ENCODE measurements at places on chromosomes 7 and 10.
A peak's percentile ranks its signal among the peaks of the same experiment; 100 is the strongest.

DNA sequence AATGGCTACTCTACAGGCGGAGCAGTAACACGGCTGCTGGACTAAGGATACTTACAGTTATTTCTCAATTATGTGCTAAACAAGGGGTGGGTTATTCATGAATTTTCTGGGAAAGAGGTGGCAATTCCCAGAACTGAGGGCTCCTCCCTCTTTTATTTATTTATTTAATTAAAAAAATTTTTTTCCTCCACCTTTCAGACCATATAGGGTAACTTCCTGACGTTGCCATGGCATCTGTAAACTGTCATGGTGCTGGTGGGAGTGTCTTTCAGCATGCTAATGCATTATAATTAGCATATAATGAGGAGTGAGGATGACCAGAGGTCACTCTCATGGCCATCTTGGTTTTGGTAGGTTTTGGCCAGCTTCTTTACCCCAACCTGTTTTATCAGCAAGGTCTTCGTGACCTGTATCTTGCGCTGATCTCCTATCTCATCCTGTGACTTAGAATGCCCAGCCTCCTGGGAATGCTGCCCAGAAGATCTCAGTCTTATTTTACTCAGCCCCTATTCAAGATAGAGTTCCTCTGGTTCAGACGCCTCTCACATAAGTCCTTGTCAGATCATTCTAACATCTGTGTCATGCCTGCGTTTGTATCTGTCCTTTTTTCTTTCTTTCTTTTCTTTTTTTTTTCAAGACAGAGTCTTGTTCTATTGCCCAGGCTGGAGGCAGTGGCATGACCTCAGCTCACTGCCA lies 15.9 kb upstream of the STOX1 start:
- DNase-seq, result no peak

DNA sequence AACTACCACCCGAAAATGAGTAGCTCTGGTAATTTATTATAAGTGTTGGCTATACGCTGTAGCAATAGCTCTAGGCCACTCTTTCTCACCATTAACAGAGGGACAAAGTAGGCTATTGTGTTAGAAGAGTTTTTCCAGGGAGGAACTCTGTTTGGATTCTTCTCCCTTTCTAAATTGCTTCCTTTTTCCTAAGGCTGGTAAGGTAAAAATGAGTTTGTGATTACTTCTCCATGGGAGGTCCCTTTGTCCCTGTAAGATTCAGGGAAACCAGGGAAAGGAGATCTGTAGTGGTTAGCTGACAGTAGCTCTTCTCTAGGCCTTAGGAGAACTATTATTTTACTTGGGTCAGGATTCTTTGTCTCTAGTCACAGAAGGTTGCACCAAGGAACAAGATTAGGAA lies 23.2 kb upstream of the SEMA3E start:
- DNase-seq, result no peak

DNA sequence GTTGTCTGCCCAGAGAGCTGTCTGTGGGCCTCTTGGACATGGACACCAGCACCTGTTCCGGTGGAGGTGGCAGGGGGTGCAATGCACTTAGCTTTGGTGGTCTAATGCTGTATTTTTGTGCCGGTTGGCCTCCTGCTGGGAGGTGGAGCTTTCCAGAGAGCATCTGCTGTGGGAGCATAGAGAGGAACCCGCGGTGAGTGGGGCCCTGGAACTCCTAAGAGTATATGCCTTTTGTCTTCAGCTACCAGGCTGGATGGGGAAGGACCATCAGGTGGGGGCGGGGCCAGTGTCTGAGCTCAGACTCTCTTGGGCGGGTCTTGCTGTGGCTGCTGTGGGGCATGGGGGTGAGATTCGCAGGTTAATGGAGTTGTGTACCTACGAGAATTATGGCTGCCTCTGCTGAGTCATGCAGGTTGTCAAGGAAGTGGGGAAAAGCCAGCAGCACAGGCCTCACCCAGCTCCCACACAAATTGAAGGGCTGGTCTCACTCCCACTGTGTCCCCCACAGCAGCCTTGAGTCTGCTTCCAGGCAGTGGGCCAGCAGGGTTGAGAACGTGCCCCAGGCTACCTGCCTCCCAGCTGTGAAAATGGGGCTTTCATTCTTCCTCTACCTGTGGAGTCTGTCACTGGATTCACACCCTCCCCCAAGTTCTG lies 29.0 kb downstream of the JAKMIP3 start:
- DNase-seq, result peak; percentile 82

- no peak for DNase-seq
Observed at GRCh38 chr7:146216396-146217041, 99.9 kb downstream of the CNTNAP2 start.

DNA sequence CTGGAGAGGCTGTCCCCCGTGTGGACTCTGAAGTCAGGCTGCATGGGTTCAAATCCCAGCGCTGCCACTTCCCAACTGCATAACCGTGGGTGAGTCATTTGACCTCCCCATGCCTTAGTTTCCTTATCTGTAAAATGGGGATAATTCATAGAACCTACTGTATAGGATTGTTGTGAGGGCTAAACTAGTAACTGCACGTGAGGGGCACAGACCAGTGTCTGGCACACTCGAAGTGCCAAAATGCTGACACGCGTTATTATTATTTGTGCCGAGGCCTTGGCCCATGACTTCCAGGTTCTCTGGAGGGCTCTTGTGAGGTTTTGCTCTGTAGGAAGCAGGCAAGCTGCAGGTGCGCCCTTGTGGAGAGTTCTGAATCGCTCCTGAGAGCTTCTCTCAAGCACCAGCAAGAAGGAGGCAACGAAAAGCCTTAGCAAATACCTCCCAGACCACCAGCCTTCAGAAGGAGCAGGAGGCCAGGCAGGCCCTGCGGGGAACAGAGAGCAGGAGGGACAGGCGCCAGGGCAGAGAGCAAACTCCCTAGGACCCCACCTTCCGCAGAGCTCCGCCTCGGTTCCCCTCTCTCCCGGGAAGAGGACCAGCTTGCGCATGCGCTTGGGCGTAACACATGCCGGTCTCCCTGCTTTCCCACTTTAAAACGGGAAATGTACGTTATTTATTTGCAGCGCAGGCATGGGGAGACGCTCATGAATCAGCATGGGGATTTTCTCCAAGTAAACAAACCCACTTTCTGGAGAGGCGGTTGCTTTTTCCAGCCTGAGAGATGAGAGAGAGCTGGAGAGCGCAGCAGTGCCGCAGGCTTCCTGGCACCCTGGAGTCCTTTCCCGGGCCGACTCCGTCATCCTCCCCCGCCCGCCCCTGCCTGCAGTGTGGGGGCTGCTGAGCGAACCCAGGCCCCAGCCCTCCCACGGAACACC lies 39.6 kb downstream of the SORCS3 start:
- DNase-seq, result no peak

DNA sequence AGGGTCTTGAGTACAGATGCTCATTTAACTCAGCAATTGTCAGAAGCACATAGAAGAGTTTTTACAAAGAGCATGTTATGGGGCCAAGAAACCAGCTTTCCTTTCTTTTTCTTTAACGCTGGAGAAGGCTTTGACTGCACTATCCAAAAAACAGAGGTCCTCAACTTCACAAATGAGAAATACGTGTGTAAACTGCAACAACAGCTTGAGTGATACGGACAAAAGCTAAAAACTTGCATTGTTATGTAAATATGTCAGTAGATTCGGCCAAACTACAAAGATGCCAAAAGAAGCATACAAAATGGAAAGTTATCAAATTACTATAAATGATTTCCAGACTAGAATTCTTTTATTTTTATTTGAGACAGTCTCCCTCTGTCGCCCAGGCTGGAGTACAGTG lies 62.4 kb upstream of the C10orf90 start:
- DNase-seq, result no peak

DNA sequence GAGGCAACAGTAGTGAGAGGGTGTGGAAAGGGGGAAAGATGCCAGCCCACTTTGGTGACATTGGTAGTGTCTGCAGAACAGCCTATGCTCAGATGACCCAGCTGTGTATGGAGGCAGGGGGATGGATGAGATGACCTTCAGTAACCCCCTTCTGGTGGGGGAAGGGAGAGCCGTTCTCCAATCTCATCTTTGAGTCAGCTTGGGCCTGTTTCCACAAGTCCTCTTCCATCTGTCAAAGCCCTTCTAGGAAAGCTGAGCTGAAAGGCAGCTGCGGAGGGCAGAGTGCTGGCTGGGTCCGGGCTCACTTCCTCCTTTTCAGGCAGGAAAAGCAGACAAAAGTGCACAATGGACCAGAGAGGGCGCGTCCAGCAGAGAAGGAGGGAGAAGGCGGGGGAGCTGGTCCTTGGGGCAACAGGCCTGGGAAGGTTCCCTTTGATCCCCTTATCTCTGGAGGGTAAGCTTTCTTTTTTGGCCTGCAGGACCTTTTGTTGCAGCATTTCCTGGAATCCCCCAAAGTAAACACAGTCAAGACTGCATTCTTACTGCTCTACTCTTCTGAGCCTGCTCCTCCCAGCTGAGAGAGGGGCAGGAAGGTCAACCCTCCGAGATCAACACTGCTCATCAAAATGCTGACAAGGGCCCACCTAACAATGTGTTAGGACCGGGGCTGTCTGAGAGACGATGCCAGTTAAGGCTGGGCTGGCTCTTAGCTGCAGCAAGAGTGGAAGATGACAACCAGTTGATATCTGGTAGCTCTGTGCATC lies 1.2 kb upstream of the LRMDA start:
- no peak for DNase-seq

DNA sequence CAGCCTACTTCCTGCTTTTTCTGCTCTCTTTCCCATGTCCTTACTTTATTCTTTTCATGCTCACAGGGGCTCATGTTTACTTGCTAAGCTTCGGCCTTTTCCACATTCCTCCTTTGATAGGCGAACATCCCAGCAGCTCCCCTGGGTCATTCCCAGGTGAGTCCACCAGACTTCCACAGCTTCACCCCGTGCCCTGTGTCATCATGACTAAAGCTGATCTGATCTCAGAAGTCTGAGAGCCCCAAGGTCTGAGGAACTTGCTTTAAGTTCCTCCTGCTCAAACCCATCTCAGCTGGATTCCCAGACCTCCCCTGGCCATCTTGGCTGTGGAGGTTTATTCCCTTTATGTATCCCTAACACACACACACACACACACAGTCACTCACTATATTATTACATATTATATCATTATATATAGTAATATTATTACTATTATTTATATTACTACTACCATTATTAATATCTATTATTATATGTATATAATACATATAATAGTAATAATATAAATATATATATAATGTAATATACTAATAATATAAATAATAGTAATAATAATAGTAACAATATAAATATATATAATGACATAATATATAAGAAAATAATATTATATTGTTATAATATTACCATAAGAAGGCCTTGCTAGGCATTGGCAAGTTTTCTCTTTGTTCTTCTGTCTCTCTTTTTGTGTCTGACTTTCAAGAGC lies 295.9 kb downstream of the PTEN start:
- DNase-seq, result no peak

DNA sequence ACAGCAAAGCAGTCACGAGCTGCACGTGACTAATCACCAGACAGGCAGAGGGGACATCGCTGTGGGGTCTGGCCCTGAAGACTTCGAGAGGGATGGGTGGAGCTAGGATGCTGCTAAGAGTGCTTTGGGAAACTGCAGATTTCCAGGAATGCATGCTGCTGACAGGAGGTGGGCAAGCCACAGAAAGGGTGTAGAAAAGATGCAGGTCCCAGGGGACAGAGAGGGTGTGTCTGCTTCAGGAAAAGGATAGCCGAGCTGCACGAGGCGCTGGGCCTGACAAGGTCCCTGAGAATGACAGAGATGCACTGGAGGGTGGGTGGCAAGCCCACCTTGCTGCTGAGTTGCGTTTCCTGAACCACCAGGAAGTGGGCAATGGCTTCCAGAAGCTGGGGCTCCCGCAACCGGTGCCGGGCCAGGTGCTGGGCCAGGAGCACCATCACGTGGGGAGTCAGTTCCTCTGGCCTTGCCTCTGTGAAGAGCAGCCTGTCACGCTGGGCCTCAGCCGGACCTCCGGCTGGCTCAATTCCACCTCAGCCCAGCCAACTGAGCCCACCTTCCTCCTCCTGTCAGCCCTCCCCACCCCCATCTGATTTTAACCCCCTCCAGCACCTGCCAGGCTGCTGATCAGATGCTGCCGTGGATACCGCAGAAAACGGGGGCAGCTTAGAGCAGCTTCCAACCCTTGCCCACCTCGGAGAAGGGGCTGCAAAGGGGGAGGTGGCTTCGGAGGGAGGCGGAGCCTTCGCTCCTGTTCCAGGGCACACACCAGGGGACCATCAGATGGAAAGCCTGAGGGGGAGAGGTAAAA lies 2.2 kb downstream of the FASTK start:
- DNase-seq, result no peak

GRCh38 chr10:116027355-116027754 lies 245.7 kb downstream of the GFRA1 start:
- DNase-seq, result no peak

GRCh38 chr10:100089241-100089640 lies 7.6 kb upstream of the CPN1 start:
- no peak for DNase-seq

- no peak for DNase-seq
Observed at GRCh38 chr7:29197916-29198315, 3.3 kb downstream of the CHN2 start.

GRCh38 chr7:156842740-156843140 lies 50.2 kb downstream of the LMBR1 start:
- DNase-seq, result no peak

- no peak for DNase-seq
Observed at GRCh38 chr7:132805766-132806165, 229.5 kb upstream of the PLXNA4 start.

GRCh38 chr10:14380746-14381145 lies 50.0 kb upstream of the FRMD4A start:
- DNase-seq, result no peak

DNA sequence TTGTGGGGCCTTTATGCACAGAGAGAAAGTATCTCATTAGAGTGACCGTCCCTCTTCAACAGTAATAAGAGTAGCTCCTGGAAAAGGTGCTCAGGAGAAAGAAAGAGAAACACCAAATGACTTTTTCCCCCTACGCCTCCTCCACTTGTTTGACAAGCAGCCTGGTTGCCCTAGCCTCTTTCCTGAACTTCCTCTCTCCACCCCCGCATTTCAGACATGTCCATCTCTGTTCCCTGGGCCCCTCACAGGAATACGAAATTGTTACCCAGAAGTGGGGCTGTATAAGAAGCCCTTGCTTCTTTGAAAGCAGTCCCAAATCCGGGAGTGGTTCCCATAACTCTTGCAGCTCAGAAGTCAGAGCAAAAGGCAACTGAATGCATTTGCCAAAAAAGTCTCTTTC lies 119.6 kb upstream of the ADO start:
- no peak for DNase-seq

GRCh38 chr10:48287417-48288391 lies 13.2 kb upstream of the FRMPD2 start:
- no peak for DNase-seq

DNA sequence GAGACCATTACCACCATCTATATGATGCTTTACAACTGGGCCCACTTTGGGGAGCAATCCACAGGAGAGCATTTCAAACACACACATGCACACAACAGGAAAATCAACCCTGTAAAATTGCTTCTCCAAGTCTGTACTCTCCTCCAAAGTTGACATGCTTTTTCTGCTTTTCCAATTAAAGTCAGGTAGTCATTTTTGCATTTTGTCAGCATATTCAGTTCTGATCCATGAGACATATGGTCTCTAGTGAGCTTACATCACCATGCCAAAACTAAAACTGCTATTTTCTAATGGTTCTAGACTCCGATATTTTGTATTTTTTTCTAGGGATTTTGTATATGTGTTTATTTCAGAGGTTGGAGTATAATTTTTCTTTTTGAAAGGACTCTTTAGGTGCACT lies 373.5 kb upstream of the LRRTM3 start:
- no peak for DNase-seq

GRCh38 chr7:131124001-131124629 lies 203.6 kb upstream of the MKLN1 start:
- no peak for DNase-seq

Data from osteocyte (in vitro differentiated cells).